Glomerular endothelial cell (primary cell): ENCODE measurements at places on chromosomes 7 and 10. TPM values are rescaled to one million over a fixed set of nuclear protein-coding genes. Genes with fewer than 3 reads are reported as not detected.

Gene FBXL13
- total RNA-seq = 0.39 and 2.2 TPM in 2 replicates

Gene BAG3
- 70.9 and 77.7 TPM in 2 replicates for total RNA-seq

Gene IQUB
- total RNA-seq = 0.19 and 0.29 TPM in 2 replicates

Gene SND1
- 185 and 193 TPM in 2 replicates for total RNA-seq

- DNase-seq = no peak
Observed at GRCh38 chr10:69406302-69406811, 10.4 kb downstream of the TACR2 start.

- no peak for DNase-seq
Observed at GRCh38 chr10:50579491-50580261, 44.1 kb downstream of the SGMS1 start.

GRCh38 chr10:24642921-24643678 lies 80.6 kb downstream of the ARHGAP21 start:
- DNase-seq = peak; percentile 70

- DNase-seq = no peak
Observed at GRCh38 chr10:60572511-60573194, 183.0 kb upstream of the ANK3 start.

GRCh38 chr10:72445851-72446250 lies 91.1 kb upstream of the DNAJB12 start:
- no peak for DNase-seq

GRCh38 chr7:16400893-16401275 lies 20.5 kb downstream of the CRPPA start:
- no peak for DNase-seq

GRCh38 chr10:24393201-24393600 lies 184.3 kb downstream of the KIAA1217 start:
- no peak for DNase-seq

DNA sequence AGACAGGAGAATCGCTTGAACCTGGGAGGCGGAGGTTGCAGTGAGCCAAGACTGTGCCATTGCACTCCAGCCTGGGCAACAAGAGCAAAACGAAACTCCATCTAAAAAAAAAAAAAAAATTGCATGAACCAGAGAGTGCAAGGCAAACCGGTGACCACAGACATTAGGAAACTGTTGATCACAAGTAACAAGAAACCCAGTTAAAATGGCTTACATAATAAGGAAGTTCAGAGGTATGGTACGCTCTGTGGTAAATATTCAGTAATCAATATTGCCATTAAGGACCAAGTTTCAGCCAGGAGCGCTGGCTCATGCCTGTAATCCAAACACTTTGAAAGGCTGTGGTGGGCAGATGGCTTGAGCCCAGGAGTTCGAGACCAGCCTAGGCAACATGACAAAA lies 9.2 kb upstream of the NT5C2 start:
- no peak for DNase-seq

GRCh38 chr7:118252087-118252486 lies 27.6 kb downstream of the ANKRD7 start:
- DNase-seq = no peak
